ENCODE measurements at places on chromosomes 5 and 9.

DNA sequence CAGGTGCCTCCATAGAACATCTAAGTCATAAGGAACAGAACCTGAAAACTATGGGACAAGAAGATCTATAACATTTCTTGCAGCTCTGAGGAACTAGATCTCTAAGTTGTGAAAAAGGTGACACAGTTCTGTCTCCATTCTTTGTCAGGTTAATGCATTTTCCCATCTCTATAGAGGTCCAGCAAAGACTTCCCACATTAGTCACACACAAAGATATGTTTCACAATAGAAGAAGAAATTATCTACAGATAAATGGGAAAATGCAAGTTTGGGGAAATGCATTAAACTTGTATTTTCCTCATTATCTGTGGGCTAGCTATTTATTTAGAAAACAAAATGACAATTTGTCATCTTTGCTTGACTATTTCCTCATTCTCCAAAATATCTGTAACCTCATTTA lies 458.6 kb upstream of the PAPPA start:
- no peak for DNase-seq

- DNase-seq, result no peak
Measured at GRCh38 chr9:96163712-96164111, 138.3 kb downstream of the HSD17B3 start.

DNA sequence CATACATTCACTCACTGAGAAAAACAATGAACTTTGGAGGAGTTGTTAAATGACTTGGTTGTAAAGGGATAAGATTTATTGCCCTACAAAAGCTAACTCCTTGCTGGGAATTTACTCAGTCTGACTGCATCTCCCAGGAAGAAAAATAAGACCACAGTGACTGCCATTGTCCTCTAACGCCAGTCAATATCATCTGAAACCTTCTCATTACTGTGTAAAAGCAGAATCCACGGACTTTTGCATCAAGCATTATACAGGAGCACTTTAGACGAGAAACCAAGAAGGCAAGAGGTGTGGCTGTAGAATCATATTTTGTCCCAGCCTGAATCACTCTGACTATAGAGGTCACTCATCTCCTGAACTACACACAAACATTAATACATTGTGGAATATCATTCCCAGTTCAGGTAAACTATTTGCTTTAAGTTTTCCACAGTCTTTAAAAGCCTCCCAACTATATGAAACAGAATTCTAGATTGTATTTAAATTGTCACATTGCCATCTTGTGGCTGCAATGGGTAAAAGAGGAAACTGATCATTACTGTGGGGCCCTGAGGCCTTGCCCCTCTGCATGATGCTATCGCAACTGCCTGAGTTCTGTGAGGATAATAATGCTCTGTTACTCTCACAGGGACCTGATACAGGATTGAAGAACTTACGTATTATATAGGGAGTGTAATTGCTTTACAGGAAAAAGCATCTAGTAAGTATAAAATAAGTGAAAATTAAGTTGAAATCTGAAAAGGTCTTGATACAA lies 142.9 kb downstream of the SLCO4C1 start:
- peak; percentile 37 for DNase-seq

GRCh38 chr9:114957558-114957957 lies 27.2 kb upstream of the TNFSF8 start:
- no peak for DNase-seq

DNA sequence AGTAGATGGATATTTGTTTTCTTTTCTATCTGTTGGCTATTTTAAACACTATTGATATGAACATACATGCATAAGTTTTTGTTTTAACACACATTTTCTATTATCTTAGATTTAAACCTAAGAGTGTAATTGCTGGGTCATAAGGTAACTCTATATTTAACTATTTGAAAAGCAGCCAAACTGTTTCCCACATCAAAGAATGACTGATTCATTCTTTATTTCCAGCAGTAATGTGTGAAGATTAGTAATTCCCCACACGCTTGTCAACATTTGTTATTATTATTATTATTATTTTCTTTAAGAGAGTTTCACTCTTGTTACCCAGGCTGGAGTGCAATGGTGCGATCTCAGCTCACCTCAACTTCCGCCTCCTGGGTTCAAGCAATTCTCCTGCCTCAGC lies 1495.8 kb downstream of the EFNA5 start:
- DNase-seq, result no peak

- DNase-seq, result no peak
Measured at GRCh38 chr5:57805170-57805569, 322.6 kb upstream of the ACTBL2 start.

- DNase-seq, result no peak
Measured at GRCh38 chr9:5801739-5802113, 31.2 kb downstream of the ERMP1 start.

GRCh38 chr9:134223091-134223490 lies 58.7 kb upstream of the RNU6ATAC start:
- no peak for DNase-seq

DNA sequence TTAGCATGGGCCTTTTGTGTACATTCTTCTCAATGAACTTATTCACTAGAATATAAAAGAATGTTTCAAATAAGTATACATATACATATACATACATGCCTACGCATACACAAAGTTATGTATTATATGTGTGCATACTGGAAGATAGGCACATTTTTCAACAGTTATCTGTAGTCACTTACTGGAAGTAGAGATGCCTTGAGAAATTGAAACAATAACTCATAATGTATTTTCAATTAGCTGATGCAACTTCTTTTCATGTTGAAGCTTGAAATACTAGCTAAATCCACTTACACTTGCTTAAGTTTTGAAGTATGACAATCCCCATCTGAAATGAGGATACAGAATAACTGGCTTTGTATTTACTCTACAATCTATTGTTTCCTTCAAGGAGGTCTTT lies 469.0 kb upstream of the PTGER4 start:
- no peak for DNase-seq

Data from GM13976 (cell line).